ENCODE measurements at places on chromosomes 4 and X.

DNA sequence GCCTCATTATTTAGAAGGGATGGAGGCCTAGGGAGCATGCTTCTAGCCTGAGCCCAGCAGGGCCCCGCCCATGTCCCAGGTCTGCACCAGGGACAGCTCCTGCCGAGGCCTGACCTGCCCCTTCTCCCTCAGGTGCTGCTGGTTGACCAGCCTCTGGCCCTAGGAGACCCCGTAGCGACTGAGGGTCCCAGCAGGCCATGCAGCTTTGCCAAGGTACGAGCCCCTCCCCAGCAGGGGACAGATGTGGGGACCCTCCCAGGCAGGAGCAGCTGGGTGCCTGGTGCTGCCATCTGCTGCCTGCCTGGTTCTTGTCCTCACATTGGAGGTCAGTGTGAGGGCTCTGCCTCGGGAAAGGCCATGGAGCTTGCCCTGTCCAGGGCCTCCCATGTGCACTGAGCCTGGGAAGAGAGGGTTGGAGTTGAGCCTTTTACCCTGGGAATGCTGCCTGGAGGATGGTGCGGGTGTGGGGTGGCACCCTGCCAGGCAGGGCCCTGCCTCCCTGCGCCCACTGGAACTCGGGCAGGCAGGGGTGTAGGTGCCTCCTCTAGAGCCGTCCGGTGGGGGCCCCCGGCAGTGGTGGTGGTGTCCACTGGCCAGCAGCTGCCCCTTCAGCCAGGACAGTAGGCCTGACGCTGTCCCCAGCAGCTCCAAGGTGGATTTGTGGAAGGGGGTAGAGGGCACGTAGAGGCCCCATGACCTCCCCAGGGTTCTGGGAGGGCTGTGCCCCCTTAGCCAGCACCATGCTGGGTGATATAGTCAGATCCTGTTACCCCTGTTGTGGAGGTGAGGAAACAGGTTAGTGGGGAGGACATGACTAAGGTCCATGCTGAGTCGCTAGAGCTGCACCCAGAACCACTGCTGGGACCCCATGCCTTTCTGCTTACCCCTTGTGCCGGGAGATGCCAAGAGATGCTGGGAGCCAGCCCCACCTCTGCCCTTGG lies 2.2 kb upstream of the MSANTD1 start:
- DNase-seq = no peak

- DNase-seq = no peak
Observed at GRCh38 chr4:45741897-45742296, 382.0 kb downstream of the GABRG1 start.

DNA sequence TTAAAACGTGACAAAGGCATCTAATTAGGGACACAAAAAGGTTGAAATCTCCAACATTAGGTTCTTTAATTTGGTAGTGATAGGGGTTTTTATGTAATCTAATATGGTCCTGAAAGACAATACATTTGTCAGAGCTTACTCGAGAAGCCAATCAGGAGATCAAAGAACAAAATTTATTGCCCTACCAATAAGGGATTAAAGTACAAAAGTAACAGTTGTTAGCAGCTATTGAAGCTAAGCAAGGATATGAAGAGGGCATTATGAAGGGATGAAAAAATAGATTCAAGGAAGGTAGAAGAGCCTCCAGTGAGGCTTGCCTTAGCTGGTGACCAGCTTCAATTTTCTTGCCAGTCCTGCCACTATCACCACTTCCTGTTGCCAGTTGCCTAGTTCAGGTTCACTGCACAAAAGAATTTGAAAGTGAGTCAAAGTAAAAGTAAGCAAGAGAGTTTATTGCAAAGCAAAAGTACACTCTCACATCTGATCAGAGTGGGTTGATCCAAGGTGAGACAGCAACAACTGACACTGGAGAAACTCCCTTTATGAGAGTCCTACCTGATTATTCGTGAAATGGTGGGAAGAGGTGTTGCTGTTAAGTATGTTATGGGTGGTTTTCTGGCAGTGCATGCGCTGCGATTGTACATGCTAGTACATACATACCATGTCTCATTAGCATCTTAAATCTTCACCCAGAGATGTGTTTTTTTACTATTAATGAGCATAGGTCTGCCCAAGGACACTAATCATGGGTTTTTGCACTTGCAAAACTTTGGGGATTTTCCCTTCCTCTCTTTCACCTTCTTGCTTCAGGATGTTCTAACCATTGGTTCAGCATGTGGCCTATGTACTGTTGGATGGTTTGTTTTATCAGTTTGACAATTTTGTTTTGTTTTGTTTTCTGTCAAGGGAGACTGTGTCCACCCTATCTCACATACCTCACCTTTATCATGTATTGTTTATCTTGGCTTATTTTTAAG lies 263.2 kb upstream of the ITM2A start:
- no peak for DNase-seq

GRCh38 chr4:1029529-1029928 lies 18.1 kb downstream of the FGFRL1 start:
- no peak for DNase-seq

GRCh38 chrX:68658530-68658929 lies 11.1 kb downstream of the STARD8 start:
- no peak for DNase-seq

DNA sequence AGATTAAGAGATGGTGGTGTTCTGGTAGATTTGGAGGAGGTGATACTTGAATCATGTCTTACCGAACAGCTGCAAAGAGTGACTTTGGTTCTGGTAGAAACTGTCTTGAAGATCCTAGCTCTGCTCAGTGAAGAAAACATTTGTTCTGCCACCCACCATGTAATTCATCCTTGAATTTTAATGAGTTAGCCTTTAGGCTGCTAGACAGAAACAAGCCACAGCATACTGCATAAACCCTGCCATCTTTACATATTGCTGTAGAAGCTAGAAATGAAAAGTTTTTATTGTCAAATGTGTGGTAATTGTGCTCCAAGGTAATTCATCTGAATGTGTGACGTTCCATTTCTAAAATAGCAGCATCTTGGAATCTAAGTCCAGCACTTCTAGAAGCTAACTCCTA lies 161.0 kb upstream of the RAPGEF2 start:
- DNase-seq = no peak

GRCh38 chr4:147786031-147786430 lies 54.1 kb downstream of the ARHGAP10 start:
- no peak for DNase-seq

- no peak for DNase-seq
Observed at GRCh38 chr4:145825255-145825654, 113.4 kb downstream of the ZNF827 start.

GRCh38 chr4:115292320-115293092 lies 179.1 kb upstream of the NDST4 start:
- DNase-seq = no peak

GRCh38 chr4:77036206-77036605 lies 39.6 kb downstream of the CCNI start:
- DNase-seq = no peak

GRCh38 chrX:7889680-7890079 lies 37.5 kb downstream of the PNPLA4 start:
- no peak for DNase-seq

DNA sequence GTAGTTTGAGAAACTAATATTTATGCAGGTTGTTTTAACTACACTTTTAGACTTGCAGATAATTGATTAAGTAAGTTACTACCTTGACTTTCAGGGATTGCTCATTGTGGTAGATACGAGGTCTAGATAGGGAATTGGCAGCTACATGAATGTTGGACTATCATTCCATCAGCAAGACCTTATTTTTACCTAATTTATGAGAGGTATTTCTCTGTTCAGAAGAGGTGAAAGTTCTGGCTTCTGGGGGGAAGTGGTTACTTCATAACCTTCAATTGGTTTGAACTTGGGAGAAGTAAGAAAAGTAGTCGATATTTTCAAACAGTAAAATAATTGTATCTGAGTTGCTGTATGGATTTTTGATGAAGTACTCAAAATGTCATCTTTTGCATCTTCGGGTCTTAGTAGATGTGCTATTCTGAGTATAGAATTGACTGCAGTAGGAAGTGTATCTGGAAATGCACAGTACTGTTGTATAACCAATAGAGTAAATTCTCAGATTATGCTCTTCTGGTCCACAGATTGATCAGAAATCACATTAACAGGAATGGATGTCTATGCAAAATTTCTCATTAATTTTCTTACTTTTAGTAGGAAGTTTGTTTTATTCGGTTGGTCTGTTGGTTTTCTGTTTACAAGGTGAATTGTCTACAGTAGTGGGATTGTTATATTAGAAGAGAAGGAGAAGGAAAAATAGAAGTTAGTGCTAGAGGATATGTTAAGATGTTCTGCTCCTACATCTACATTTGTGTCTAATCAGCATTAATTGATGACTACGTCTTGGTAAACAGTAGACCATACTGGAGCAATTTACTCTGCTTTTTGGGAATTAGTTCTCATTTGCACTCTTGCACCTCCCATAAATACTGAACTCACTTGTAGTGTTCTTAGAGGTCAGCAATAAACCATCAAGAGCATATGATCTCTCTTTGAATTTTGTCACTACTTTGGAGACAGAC lies 3.0 kb downstream of the NFKB1 start:
- peak; percentile 34 for DNase-seq

Data from CD4-positive, alpha-beta T cell treated with Interleukin-2 at 100 ng/mL for 4 hours (primary cell).